Fibroblast of skin of scalp (primary cell): ENCODE measurements at places on chromosomes 3 and 15.

DNA sequence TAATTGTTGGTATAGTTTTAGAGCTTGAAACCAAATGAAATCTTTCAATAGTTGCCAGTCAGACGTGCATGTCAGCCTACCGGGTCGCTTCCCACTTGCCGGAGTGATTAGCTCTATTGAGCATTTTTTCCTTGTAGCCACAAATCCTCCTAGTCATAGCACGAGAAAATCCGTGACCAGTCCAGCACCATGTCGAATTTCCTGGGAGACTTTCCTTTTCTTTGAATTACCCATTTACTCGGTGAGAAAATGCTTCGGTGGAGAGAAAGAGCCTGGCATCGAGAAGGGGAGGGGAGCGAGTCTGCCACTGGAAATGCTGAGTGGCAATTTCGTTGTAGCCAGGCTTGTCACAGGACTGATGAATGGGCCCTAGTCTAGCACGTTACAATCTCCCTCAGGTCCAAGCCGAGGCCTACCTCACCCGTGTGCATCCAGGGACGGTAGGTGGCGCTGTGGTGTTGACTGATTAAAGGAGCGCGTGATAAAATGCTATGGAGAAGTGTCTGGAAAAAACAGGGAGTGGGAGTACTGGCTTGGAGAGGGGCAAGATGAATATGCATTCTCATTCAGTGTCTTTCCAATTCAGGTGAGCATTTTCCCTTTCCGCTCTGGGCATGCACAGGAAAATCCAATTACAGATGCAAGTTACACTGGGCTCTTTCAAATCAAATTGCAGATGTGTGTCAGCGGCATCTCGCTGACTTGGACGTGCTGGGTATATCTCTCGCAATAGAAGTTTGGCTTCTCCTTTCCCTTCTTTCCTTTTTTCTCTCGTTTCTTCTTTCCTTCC lies 238.8 kb downstream of the EDEM1 start:
- DNase-seq, result peak; percentile 59

DNA sequence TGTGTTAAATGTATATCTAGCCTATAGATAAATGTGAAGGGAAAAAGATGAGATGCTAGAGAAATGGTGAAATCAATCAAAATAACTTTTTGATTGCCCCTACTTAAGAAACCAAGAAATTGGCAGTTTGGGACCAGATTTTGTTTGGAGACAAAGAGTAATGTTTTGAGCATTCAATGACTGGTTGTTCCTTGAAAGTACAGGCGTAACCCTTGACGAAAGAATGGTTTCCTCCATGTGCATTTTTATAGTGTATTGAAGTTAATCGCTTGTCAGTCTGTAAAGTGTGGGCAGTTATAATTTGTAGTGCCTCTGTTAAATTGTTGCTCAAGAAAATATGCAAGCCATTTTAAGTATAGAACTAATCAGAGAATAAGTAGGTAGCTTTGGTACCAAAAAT lies 1.2 kb downstream of the KIF23 start:
- peak; percentile 47 for DNase-seq

DNA sequence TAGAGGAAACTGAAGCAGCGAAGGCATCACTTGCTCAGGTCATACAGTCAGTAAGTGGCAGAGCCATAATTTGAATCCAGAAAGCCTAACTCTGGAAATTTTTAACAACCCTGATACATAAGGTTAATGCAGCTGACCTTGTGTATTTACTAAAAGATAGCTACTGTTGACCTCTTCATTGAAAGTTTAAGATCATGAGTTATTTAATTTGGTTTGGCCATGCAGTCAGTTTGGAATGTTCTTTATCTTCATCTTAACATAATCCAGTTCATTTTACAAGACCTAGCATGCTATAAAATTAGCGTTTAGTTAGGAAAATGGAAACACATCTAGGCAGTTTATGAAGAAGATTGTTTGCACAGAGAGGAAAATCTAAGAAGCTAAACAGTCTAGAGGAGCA lies 240.9 kb downstream of the RBMS3 start:
- DNase-seq, result no peak

DNA sequence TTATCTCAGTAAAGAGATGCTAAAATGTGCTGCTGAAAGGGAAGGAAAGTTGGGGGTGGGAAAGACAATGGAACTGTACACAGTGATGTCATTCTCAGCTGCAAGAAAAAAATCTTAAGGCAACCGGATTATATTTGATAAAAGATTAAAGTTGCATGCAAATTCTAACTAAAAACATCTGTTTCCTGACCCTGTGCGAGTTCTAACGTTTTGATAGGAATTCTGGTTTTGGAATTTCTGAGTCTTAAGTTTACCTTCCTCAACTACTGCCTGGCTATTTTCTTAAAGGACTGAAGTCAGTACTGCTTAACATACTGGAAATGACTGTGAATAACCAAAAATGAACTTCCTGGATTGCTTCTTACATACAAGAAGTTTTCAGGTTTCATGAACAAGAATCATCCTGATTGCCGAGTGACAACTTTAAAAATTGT lies 115.5 kb downstream of the SLC25A26 start:
- peak; percentile 65 for DNase-seq

DNA sequence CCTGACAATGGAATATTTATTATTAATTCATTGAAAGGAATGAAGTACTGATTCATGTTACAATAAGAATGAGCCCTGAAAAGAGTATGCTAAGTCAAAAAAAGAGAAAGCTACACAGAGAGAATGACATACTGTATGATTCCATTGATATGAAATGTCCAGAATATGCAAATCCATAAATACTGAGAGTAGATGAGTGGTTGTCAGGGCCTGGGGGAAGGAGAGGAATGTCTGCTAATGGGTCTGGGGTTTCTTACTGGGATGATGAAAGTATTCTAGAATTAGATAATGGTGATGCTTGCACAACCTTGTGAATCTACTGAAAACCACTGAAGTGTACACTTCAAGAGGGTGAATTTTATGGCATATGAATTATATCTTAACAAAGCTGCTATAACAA lies 79.9 kb upstream of the HACD2 start:
- peak; percentile 75 for DNase-seq

DNA sequence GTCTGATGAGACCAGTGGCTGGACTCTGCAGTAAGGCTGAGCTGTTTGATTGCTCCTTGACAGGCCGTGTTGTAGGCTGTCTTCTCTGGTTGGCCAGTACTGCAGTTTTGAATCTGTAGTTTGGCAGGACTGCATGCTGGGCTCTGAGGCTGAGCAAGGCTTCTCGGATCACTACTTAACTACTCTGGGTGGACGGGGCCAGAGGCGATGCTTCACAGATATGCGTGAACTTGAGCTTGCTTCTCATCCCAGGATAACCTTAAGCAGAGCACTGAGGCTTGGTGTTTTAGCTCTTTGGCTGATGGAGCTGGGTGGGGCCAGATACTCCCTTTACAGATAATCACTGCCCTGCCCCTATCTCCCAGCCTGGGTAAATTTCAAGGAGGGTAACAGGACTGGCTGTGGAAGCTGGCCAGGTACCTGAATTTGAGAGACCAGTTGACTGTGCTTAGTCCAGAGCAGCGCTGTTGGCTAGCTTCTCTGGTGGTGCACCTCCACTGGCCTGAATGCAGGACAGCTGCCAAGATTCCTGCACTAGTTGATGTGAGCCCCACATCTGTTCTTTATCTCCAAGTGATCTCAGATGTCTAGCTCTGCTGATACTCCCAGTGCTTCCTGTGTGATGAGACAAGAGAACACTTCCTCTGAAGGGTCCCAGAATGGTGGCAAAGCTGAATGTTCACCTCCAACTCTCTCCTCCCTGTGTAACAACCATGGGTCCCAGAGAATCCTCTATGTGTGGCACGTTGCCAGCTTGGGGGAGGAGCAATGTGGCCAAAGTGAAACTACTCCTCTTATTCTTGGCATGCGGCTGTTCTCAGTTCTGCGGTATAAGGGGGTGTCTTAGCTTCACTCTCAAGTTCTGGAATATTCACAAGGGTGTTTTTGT lies 37.9 kb downstream of the RPL39L start:
- peak; percentile 78 for DNase-seq
